ENCODE measurements at places on chromosomes 3 and 15.

DNA sequence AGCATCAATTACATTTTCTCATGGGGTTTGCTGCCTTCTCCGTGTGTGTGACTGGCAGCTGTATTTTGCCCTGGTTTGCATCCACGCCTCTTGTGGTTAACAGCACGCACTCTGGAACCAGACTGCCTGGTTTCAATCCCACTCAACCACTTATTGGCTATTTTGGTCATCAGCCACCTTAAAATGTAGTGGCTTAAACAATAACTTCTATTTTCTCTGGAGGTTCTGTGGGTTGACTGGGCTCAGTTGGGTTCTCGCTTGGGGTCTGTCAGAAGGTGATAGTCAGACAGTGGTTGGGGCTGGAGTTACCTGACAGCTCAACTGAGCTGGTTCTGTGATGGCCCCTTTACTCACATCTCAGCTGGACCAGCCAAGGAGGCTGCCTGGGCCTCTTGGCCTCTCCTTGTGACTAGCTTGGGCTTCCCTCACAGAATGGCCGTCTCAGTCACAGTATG, 36.8 kb downstream of the EHD4 start:
- no peak for DNase-seq

DNA sequence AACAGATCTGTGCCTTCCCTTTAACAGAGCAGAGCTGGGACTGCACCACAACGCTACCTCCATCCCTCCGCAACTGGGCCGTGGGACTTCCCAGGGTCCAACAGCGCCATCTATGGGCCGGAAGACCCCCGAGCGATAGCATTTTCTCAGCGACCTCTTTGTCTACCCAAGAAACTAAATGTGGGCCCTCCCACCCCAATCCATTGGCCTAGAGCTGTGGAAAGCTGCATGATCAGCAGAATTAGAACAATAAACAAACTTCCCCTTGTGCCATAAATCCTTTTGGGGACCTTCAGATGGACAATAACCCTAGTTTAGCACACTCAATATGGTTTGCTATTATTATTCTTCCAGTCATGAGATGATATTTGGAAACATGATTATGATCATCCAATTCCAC, 74.8 kb upstream of the NTRK3 start:
- DNase-seq = no peak

- DNase-seq = no peak
These were observed 21.9 kb upstream of the CACNA2D2 start for GRCh38 chr3:50525191-50525910.

- no peak for DNase-seq
These were observed 237.9 kb downstream of the NFKBIZ start for GRCh38 chr3:102087236-102087635.

GRCh38 chr3:183540501-183541234, 14.8 kb downstream of the KLHL6 start:
- no peak for DNase-seq

DNA sequence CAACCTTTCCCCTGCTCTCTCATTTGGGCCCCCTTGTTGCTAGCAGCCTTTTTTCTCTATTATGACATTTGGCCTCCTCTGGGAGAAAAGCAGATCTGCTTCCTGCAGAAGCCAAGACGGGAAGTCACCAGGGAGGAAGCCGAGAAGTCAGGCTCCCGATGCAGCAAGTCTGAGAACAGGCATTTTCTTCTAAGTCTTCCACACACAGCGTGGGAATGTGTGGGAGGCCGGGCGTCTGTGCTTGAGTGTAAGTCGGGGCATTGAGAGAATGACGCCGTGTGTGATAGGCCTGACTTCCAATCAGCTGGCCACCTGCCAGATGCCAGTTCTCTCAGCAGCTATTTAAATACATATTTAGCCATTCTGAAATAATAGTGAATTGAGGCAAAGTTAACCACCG, 75.8 kb upstream of the FAM98B start:
- DNase-seq = no peak

DNA sequence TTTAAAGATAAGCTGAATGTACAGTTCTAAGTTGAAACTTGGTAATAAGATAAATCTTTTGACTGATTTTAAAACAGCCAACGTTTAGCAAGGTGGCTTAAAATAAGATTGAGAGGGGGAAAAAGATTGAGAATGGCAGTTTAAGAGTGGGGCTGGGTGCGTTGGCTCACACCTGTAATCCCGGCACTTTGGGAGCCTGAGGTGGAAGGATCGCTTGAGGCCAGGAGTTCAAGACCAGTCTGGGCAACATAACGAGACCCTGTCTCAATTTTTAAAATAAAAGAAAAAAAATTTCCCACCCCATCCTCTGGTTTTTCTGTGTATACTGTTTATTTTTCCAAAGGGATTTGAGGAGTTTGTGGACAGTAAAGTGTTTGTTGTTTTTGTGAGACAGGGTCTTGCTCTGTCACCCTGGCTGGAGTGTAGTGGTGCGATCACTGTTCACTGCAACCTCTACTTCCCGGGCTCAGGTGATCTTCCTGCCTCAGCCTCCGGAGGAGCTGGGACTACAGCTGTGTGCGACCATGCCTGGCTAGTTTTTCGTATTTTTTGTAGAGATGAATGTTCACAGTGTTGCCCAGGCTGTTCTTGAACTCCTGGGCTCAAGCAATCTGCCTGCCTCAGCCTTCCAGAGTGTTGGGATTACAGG, 3.0 kb downstream of the MAPK6 start:
- DNase-seq = no peak

DNA sequence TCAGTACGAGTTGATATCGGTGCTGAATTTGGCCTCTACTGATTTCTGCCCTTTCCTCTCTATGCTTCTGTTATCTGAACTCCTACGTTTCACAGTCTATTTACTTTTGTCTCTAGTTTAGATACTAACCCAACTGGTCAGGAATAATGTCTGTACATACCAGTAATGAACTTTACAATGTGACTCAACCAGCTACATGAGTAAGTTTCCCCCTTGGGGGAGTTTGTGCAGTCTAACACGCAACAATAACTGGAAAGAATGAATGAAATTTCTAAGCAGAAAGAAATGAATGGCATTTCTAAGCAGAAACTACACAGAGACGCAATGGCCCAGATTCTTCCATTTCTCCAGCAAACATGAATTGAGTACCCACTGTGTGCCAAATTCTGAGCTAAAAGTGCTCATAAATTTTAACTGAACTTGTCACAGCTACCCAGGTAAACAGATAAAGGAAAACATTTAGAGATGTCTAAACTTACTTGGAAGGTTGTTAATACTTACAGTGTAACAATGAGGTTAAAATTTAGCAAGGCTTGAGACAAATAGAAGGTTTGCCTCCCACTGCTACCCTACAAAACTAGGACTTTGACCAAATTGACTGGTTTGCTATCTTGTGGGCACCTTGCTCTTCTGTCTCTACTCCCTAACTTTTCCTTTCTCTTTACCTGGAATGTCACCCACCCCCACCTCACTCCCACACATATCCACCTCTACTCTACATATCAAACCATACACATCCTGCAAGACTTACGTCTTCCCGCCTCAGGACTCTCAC, 11.6 kb downstream of the UPK1B start:
- no peak for DNase-seq

GRCh38 chr3:37590328-37591079, 271.2 kb upstream of the CTDSPL start:
- no peak for DNase-seq

DNA sequence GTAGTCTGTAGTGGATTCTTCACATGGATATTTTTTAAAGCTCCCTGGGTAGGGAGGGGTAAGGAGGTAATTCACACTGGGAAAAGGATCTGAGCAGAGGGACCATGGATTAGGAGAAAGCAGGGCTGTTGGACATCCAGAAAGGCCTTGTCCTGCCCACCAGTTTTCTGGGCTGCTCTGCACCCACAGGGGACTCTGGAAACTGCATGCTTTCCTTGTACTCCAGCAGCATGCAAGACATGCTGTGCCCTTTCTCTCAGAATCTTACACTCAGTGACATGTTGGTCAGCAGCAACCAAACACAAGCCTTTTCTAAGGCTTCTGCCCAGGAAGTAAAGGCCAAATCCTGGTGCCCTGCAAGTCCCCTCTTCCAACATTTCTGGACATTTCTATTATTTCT, 2.5 kb upstream of the FBN1 start:
- DNase-seq = no peak

GRCh38 chr3:80097674-80098073, 329.9 kb upstream of the ROBO1 start:
- no peak for DNase-seq

- no peak for DNase-seq
These were observed 40.8 kb downstream of the FOXP1 start for GRCh38 chr3:71542521-71543370.

- no peak for DNase-seq
These were observed 12.6 kb upstream of the GRIP2 start for GRCh38 chr3:14552717-14553116.

DNA sequence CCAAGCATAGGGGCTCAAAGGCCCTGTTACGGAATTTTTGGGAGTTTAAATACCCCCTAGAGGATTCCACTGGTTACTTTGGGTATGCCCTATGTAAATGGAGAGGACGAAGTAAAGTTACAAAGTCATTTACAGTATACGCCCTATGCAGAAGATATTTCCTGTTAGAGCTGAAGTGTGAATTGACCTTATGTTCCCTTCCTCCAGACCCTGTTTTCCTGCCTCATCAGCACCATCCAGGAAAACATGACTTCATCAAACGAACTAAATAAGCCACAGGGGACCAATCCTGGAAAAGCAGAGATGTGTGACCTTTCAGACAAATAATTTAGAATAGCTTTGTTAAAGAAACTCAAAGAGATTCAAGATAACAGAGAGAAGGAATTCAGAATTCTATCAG, 177.4 kb downstream of the SQOR start:
- DNase-seq = no peak

DNA sequence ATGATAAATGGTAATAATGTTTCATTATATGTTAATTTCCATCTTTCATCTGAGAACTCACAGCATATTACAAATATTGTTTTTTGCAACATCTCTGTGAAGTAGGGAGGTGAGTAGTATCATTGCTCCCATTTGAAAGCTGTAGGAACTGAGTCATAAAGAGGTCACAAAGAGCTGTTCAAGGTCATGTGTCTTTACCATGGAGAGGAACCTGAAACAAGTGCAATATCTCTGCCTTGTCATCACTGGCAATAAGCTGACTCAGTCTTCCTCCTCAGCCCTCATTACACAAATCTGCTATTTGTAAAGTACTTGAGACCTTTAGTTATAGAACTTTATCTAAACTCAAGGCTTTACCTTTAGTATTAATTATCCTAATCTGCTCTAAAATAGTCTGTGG, 4.4 kb upstream of the ATP13A4 start:
- no peak for DNase-seq

DNA sequence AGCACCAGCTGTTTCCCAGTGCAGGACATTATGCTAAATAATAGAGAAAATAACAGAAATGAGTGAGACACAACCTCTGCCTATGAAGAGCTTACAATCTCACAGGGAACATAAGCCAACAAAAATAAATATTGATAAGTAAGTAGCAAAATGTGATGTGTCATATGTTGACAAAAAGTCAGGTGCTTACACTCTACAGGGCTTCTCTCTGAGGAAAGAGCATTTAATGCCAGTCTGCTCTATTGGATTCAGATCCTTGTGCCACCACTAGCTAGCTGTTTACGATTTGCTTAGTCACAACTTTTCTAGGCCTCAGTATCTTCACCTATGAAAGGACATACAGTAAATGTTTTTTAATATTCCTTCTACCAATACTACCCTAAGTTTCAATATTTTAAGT, 500.9 kb upstream of the NAALADL2 start:
- DNase-seq = no peak

DNA sequence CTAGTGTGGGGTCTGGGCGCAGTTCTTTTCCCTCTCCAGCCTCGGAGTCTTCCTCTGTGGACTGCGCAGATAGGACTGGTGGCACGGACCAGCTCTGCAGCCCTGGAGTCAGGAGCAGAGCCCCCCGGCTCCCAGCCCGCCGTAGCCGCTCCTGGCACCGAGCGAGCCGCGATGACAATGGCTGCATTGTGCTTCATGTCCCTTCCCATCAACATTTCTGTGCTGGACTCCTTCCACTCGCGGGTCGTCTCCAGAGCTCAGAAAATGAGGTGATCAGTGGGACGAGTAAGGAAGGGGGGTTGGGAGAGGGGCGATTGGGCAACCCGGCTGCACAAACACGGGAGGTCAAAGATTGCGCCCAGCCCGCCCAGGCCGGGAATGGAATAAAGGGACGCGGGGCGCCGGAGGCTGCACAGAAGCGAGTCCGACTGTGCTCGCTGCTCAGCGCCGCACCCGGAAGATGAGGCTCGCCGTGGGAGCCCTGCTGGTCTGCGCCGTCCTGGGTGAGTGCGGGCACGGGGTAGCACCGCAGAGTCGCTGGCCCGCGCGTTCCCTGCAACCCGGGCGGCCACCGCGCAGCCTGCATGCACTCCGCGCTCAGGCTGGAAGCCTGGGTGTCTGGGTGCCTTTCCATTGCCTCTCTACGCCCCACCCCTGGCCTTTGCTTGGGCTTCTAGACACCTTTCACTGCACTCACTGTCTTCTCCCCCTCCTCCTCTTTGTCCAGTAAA, at the start of gene TF:
TF (plus strand) TSS at position 413 of the 731 bp plus-strand sequence; CDS start at position 461, 48 bp downstream.
- DNase-seq = no peak
